ENCODE measurements at places on chromosomes 3 and 15.
A peak's percentile ranks its signal among the peaks of the same experiment; 100 is the strongest.

DNA sequence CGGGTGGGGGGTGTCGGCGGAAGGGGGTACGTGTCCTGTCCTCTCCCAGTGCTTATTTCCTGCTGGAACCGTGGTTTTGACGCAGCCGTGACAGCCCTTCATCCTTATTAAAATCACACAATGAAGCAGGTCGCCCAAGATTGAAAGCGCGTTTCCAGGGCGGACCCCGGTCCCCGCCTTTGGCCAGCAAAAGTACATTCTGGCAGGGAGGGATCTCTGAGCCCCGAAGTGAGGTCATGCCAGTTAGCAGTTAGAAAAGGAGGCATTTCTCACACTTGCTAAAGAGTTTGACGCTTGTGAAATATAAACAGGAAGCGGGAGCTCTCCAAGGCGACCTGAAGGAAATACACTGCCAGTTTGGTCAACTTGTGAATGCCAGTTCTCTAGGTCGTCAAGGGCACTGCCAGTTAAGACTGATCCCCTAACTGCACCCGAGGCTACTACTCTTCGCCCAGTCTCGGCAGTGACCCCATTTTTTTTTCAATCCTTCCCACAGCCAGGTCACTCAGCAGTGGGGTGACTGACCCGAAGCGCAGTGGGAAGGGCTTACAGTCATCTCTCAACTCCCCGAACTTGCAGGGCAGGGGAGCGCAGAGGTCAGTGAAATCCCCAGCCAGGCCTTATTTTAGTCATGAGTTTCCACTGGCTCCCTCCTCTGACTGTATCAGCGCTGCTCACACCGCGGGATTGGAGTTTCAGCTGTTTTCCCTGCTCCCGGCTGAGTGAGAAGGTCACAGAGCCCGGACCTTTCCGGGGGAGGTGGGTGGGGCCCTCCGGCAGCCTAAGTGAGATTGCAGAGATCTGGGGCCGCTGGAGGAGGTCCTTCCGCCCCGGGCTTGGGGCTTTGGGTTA, 2.0 kb upstream of the BHLHE40 start:
- DNase-seq: peak; percentile 20

- no peak for DNase-seq
These were observed 326.0 kb upstream of the SGO1 start for GRCh38 chr3:20511863-20512505.

GRCh38 chr15:40048211-40048792, 9.3 kb upstream of the SRP14 start:
- no peak for DNase-seq

DNA sequence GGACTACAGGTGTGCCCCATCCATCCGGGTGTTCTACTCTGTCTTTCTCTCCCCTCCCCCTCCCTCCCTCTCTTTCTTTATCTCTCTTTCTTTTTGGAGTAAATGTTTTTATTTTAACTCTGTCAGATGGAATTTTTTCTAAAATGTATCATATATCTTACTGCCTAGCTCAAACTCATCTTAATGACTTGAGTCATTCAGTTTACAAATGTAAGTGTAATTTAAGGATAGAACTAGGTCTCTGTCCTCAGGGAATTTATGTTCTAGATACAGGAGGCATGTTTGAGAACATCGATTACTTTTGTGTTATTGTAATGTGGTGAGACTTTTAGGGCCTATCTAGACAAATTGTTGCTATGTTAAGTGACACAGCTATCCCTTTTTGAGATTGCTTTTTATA, 3.5 kb downstream of the TBC1D23 start:
- no peak for DNase-seq

DNA sequence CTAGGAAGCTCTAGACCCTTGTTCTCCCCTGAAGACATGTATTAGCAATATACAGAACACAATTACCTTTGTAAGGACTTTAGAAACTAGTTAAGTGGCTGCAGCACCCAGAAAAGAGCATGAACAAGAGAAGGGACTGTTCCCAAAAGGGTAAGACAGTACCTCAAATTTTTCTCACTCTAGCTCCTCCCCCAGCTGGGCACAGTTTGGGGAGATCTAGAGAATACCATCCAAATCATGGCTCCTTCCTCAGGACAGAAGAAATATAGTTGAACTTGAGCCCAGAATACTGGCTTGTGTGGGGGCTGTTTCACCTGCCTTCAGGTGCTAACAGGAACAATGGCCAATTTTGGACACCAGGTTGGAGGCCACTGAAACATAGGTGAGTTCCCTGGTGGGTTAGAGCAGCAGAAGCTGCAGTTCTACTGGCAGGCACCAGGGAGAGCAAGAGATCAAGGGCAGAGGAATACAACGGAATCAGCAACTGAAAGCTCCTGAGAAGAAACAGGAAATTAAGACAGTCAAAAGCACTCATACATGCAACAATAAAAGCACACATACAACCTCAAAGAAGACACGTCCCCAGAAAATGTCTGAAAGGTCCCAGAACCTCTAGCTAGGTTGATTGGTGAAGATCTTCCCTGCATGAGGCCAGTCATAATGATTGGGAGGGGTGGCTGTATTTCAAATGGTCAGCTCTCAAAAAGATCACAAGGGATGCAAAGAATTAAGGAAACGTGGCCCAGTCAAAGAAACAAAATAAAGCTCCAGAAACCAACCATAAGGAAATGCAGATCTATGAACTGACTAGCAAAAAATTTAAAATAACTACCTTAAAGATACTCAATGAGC, 104.9 kb upstream of the ASB14 start:
- no peak for DNase-seq

DNA sequence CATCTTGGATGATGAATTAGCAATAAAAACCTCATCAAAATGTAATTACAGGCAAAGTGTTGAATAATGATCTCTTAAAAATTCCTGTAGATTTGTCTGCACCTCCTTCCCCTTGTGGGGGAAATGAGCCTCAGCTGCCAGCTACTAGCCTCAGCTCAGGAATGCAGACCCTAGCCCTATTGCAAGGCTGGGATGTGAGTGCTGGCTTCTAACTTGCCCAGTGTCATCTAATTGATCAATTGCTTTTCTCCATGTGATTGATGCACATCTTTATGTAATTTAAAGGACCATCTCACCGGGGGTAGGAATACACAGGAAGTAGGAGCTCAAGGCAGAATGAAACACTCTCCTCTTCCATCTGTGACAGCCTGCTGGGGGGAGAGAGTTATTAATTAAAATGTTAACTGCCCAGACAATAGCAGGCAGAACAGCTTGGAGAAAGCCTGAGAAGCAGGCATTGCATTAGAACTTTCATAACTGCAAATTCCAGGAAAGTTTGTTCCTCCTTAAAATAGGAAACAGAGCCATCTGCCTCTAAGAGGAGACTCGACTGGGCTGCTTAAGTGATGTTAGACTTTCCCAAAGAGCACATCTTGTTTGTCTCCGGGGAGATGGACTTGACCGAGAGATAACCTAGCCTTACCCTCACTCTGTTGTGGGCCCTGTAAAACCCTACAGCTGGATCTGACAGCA, 69.6 kb downstream of the LRTM1 start:
- DNase-seq: no peak

DNA sequence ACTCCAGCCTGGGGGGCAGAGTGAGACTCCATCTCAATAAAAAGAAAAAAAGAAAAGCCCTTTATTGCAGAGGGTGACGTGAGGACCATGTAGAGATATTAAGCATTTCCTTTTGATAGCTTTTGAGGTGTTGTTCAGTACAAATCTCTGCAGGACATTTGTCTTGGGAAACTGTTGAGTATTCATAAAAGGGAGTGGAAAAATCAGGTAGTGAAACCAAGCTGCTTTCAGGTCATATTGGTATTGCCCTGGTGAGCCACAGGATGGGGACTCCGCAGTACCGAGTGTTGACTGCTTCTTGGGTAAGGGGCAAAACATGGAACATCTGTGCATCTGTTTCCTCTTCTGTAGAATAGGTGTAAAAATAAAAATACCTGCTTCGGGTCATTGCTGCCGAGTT, 9.9 kb downstream of the ITPR1 start:
- no peak for DNase-seq
